D341Med (cell line): ENCODE measurements at places on chromosomes 12 and 14.

DNA sequence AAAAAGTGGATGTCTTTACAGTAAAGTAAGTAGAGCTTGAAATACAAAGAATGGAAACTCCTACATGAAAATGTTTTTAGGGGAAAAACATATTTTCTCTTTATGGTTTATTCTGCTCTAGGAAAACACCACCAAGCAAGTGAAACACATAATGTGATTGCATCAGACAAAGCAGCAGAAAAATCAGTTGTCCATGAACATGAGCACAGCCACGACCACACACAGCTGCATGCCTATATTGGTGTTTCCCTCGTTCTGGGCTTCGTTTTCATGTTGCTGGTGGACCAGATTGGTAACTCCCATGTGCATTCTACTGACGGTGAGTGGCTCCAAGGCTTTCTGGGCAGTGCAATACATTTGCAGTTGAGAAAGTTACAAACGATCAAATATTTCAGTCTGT, 42.6 kb upstream of the PLEKHD1 start:
- DNase-seq: no peak

DNA sequence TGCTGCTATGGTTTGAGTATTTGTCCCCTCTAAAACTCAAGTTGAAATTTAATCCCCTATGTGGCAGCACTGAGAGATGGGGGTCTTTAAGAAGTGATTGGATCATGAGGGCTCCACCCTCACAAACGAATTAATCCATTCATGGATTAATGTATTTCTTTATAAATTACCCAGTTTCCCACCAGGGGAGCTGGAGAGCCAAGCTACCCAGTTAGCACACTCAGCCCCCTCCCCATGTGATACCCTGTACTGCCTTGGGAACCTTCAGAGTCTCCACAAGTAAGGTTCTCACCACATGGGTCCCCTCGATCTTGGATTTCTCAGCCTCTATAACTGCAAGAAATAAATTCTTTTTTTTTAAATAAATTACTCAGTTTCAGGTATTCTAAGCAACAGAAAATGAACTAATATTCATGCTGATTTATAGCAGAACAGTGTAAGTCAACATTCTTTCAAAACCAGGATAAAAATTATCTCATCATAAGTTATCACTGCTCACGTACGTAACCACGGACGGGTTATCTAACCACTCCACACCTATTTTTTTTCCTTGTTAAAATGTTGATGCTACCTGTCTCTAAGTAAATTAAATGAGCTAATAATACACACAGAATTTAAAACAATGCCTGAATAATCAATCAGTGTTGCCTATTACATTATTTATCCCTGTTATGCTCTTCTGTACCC, 3.6 kb downstream of the NAP1L1 start:
- DNase-seq: peak; percentile 44

GRCh38 chr14:61341275-61342206, 20.2 kb downstream of the PRKCH start:
- DNase-seq: no peak

GRCh38 chr14:104451474-104451873, 128.1 kb upstream of the C14orf180 start:
- no peak for DNase-seq

DNA sequence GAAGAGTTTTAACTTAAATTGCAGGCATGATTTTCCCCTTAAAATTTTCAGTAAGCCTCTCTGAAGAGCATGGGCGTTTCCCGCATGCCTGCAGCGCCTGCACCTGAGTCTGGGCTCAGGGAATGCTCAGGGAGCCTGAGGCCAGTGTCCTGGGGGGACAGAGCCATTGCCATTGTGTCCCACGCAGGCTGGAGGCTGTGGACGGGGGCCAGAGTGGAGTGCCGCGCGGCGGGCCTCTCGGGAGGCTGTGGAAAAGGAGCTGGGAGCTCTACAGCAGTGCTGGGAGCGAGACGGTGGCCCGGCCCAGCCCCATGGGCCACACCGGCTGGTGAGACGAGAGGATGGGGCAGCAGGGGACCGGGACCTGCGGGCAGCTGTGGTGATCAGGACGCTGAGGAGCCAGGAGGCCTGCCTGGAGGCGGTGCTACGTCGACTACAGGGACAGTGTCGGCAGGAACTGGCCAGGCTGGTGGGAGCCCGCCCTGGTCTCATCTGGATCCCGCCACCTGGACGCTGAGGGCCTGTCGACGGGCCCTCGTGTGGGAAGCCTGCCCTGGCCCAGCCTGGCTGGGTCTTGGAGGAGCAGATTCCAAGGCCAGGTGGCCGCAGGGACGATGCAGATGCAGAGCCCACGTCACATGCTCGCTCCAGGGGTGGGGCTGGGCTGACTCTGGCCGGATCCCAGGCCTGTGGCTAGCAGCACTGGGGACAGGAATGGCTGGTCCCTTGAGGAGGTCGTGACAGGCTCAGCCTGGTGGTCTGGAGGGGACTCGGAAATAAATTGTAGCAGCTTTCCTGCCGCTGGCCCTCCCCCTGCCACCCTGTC, 7.6 kb downstream of the TEDC1 start:
- no peak for DNase-seq

DNA sequence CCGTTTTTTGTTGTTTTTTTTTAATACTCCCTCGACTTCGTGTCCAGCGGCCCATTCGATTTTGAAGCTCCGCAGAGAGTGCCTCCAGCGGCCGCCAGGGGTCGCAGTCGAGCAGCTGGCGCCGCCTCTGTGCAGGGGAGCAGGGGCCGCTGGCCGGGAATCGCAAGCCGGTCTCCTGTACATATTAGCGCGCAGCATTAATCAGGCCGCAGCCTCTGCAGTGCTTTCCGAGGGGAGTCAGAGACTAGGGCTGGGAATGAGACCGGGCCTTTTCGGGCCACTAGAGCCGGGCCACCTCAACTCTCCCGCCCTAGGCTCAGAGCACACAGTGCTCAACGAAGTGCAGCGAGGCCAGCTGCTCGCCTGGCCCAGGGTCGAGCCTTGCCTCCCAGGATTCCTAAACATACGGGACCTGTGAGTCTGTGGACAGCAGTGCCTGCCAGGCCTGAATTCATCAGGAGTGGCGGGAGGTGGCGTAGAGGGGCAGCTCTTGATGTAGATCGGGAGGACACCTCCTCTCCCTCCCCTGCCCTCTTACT, 81.8 kb downstream of the EMP1 start:
- peak; percentile 95 for DNase-seq

DNA sequence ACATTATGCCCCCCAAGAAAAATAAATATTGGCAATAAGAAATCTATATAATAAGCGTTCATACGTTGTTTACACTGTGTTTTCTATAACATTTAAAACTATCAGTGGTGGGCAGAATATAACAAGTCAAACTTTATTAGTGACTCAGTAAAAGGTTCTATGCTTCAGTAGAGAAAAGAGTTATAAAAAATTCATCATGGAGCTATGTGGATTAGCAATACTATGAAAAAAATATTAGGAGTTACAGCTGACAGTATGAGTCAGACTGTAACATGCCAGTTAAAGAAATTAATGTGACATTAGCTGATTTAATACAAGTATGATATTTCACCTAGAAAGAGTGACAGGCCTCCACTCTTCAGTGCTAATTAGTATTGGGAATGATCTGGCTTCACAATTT, 125.1 kb upstream of the GARIN6 start:
- DNase-seq: no peak

DNA sequence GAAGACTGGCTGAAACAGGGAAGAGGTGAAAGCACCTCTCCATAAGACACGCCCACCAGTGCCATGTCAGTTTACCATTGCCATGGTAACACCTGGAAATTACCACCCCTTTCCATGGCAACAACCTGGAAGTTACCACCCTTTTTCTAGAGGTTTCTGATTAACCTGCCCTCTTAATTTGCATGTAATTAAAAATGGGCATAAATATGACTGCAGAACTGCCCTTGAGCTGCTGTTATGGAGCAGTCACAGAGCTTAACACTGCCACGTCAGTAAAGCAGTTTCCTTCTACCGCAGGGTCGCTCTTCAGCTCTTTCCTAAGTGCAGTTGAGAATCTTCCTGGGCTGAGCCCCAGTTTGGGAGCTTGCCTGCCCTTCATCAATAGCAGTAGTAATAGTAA, 55.2 kb downstream of the RASSF3 start:
- no peak for DNase-seq

GRCh38 chr14:75274899-75275569, 3.6 kb upstream of the FOS start:
- DNase-seq: no peak

GRCh38 chr12:6840761-6841515, at the start of gene GNB3:
GNB3 (plus strand) TSS chr12:6840925; CDS start chr12:6841288, 363 bp downstream.
- peak; percentile 84 for DNase-seq

DNA sequence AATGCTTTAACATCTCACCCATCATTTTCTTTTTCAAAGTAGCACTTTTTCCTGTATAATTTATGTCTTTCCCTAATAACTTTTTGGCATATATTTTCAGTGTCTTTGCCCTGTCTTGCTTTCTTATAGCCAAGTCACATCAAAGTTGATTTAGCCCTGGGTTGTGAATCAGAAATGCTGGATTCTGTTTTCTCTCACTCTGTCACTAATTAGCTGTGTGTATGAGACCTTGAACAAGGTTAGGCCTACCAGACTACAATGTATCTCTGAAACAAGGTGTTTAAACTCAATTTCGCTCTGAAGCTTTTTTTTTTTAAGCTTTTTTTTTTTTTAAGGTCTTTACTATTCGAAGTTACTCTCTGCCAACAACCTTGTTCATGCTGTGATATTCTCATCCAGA, 25.7 kb downstream of the CNOT2 start:
- no peak for DNase-seq

DNA sequence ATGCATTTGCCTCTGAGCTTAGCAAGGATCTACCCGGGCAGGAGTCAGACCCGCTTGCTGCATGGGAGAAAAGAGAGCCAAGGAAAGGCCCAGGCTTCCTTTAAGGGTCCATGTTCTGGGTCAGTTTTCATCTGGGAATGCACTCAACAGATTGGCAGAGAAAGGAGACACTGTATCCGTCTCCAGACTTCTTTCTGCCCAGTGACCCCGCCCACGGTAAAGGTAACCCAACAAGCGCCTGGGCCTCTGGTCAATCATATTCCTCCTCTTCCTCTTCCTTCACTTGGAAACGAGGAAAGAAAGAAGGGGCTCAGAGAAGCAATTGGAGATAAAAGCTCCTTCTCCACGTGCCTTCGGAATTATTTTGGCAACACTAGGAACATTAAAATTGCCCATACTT, 27.1 kb upstream of the TCP11L2 start:
- DNase-seq: no peak

DNA sequence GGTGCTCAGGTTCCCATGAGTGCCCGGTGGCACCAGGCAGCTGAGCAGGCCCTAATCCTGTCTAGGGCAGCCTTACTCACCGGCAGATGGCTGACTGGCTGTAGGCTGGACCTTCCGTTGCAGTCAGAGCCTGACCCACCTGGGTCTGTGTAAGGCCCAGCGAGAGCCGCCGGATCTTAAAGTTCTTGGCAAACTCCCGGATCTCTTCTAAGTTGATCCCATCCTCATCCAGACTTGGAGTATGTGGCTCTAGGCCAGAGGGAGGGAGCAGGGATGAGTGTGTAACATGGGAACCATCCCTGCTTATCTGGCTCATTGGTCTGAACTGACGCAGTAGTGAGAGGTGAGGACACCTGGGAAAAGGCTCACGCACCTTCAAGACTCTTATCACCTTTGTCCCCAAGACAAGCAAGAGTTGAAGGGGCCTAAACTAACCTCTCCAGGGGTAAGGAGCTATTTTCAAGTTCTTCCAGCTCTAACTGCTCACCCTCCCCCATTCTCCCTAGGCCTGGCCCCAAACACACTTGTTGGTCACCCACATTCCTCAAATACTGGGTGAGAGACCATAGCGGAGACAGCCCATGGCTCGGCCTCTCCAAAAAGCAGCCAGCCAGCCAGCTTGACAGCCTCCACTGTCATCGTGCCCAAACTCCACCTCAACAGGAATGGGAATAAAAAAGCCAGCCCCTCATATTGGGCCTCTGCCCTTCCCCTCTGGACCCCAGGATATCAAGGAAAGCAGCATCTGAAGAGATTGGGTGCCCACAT, 18.8 kb upstream of the TFCP2 start:
- DNase-seq: no peak

GRCh38 chr12:18270958-18271460, 9.7 kb downstream of the PIK3C2G start:
- no peak for DNase-seq

GRCh38 chr14:69567563-69567962, 7.1 kb downstream of the CCDC177 start:
- DNase-seq: no peak

GRCh38 chr12:125566-125965, 59.0 kb downstream of the IQSEC3 start:
- DNase-seq: no peak

GRCh38 chr12:77032406-77032805, 33.0 kb downstream of the E2F7 start:
- DNase-seq: no peak

- no peak for DNase-seq
Observed at GRCh38 chr14:31927348-31927832, 149.7 kb upstream of the ARHGAP5 start.

GRCh38 chr14:101719708-101720107, 41.8 kb upstream of the PPP2R5C start:
- DNase-seq: peak; percentile 9

DNA sequence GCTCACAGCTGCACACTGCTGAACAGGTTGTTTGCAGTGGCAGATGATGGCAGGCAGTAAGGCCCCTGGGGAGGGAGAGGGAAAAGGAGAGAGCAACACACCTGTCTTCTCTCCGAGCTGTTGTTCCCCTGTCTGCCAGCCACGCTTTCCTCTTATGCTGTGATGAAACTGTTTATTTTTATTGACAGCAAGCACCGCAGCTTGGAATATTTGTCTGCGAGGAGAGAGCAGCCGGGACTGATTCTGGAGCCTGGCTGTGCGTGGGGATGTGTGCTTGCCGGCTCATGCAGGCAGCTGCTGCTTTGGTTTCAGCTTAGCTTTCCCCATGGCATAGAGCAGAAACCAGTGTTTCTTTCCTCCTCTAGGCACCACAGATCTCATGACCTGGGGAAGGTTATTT, 58.7 kb upstream of the KCNA5 start:
- DNase-seq: no peak

GRCh38 chr14:104169005-104169698, 30.8 kb downstream of the KIF26A start:
- DNase-seq: no peak

GRCh38 chr14:64388533-64389285, 556 bp downstream of the MTHFD1 start:
- DNase-seq: no peak

DNA sequence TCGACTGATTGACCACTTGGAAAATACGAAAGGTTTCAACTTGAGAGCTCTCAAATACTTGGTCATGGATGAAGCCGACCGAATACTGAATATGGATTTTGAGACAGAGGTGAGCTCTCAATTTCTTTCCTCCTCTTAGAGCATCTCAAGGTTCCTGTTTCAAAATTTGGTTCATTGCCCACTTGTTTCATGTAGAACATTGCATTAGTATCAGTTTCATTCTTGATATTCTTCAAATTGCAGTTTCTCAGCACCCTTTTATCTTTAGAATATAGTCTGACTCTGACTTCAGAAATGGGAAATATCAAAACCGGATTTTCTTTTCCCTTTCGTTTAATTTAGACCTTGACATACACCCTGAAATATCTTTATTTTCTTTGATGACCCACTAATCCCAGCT, 8.8 kb downstream of the DDX47 start:
- no peak for DNase-seq

- DNase-seq: no peak
Observed at GRCh38 chr12:121582583-121583333, 1.9 kb upstream of the KDM2B start.
